ENCODE measurements at places on chromosomes 2 and 18.

DNA sequence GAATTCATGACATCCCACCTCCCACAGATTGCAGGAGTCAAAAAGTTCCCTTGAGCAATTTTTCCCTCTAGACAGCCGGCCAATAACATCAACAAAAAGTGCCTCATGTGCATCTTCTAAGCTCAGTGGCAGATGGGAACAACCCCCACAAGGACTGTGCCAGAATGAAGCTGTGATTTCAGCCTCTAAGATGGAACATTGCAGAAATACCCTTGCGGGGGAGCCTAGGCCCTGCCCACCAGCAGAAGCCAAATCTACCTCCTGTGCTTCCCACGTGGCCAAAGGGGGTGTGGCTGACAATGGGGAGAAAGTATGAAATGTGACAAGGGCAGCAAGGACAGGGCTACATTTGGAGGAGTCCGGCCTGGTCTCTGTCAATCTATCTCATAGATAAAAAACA lies 482.3 kb downstream of the TGIF1 start:
- DNase-seq, result no peak

- DNase-seq, result no peak
Observed at GRCh38 chr2:3789256-3789655, 85.9 kb downstream of the DCDC2C start.

DNA sequence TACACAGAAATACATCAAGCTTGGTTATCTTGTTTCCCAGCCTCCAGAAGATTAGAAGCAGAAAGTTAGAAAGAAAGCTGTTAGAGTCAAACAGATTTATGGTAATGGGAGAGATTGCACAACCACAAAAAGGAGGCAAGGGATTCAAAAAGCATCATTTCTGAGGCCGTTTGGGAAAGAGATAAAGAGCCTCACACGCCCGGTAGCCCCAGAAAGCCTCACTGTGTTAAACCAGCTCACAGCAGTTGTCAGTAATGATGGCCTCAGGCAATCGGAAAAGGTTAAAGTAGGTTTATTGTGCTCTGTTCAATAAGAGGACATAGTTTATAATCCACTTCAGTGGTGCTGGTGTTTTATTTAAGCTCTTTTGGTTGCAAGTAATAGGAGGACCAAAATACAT lies 111.3 kb downstream of the DCC start:
- no peak for DNase-seq

GRCh38 chr2:109098251-109098920 lies 30.6 kb upstream of the SH3RF3 start:
- DNase-seq, result no peak

- DNase-seq, result no peak
Observed at GRCh38 chr2:30223413-30223874, 7.9 kb upstream of the LBH start.

DNA sequence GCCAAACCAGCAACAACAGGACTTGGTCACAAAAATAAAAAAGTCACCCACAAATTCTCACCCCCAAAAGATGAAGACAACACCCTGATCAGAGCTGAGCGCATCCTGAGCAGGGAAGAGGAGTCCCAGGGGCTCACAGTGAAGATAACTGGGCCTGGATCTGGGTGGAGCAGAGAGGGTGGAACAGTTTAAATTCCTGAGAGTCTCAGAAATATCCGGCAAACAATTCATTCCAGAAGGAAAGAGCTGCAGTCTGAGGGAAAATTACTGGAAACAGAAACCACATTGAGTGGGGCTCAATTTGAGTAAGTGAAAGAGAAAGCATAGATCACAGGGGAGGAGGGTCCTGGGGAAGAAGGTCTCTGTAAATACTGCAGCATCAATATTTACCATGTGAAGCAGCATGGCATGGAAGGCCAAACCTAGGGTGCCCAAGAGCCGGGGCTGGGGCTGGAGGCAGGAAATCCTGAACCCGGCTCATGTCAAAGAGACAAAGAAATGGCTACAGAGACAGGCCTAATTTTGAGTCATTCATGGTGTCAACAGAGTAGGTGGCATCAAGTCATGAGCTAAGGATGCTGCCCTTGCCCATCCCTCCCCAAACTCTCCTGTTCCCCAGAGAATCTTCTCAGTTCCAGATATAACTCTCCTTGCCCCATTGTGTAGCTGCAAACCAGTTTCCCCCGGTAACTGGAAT lies 61.4 kb upstream of the ZBTB7C start:
- DNase-seq, result no peak

- DNase-seq, result no peak
Observed at GRCh38 chr2:128367601-128368359, 49.1 kb upstream of the HS6ST1 start.

GRCh38 chr2:23131066-23131575 lies 253.9 kb upstream of the KLHL29 start:
- no peak for DNase-seq

- no peak for DNase-seq
Observed at GRCh38 chr18:6406075-6406909, 8.4 kb downstream of the L3MBTL4 start.

DNA sequence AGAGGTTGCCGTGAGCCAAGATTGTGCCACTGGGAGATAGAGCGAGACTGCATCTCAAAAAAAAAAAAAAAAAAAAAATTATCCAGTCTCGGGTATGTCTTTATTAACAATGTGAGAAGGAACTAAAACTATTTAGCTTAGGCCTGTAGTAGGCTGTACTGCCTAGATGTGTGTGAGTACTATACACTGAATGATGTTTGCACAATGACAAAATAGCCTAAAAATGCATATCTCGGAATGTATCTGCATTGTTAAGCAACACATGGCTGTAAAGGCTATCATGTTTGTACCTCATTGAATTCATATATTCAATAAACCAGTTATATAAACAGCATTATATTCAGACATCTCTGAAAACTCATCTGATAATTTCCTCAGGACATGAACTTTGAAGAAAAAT lies 191.2 kb upstream of the SESTD1 start:
- no peak for DNase-seq

- DNase-seq, result peak; percentile 28
Observed at GRCh38 chr2:68925295-68925896, 27.3 kb downstream of the GKN2 start.

DNA sequence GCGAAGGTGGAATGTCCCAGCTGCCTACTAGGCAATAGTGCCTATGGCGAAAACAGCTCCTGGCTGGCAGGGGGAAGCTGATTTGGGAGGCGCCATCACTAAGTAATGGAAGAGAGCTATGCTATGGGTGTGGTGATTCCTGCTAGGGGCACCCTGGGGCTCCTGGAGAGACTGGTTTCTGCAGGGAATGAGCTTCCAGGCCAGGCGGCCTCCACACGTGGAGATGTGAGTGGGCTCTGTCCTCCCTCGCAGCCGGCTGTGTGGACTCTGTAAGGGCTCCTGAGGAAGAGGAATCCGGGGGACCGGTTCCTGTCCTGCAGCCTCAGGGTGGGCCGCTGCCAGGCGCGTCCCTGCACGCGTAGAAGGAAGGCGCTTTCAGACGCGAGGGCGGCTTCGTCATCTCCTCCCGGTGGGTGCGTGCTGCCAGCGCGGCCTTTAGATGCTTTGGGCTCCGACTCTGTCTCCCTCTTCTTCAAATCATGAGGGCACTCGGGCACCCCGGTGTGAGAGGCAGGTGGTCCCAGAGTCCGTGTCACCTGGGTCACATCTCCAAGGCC lies 55.5 kb upstream of the ANKRD62 start:
- no peak for DNase-seq

DNA sequence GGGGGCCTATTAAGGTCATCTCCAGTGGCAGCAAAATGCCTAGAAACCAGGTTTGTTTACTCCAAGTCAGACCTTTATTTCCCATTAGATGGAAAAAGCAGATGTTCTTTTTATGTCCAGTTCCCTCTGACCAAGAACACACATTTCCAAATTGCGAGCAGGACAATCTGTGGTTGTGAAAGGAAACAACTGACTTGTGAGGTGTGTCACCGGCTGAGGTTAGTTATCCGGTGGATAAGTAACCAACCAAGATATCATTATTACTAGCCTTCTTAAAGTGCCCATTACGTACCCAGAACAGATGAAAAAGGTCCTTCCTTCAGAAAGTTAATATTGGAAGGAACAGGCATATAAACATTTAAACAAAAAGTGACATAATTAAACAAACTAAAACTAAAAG lies 112.9 kb downstream of the THADA start:
- DNase-seq, result no peak

DNA sequence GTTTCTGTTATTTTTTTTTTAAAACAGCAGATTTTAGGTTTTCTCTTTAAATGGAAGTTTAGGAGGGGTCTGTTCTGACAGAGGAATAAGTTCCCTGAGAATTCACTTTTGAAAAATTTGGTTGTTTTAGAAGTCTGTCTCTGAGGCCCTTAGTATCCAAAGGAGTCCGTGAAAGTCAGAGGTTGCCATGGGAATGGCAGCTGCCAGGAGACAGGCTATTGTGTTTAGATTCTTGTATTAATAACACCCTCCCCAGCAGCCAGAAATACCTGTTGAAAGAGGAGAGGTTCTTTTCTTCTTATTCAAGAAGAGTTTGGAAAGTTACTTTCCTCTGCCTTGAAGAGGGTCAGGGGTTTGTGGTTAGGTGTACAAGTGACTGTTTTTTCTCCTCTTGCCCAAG lies 29.5 kb downstream of the TNP1 start:
- no peak for DNase-seq

DNA sequence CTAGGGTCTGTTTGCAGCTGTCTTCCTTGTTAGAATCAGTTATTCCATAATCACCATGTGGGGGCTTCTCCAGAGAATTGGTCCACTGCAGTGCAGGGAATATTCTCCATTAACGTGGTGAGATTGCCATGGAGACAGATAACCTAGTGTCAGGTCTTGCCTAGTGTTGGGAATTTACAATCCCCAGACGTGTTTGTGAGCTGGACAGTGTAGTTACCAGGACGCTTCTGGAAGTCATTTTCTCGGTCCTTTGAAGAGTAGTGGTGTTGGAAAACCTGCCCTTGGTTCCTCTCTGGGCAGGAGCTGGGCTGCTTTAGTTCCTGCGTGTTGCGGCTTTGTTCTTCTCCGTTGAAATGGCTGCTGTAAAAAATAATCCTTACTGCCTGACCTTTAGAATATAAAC lies 68.8 kb upstream of the LYPD6B start:
- no peak for DNase-seq

- no peak for DNase-seq
Observed at GRCh38 chr2:37738266-37738885, 66.9 kb upstream of the CDC42EP3 start.

DNA sequence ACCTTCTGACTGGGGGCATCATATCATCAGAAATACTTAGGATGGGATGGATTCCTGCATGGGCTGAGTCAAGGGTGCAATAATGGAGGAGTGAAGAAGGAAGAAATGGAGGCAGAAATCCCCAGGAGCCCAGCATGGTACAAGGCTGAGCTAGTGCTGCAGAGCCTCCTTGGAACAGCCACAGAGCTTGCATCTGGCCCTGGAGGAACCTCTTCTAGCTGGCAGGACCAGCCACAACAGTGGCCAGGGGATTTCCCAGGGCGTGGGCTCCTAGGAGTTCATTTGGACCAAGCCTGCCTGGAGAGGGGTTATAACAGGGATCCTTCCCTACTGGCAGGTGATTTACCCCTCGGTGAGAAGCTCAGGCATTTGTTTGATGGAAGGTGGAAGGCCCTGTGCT lies 4.7 kb upstream of the IL37 start:
- no peak for DNase-seq

GRCh38 chr2:85308896-85309555 lies 18.8 kb downstream of the TGOLN2 start:
- no peak for DNase-seq

DNA sequence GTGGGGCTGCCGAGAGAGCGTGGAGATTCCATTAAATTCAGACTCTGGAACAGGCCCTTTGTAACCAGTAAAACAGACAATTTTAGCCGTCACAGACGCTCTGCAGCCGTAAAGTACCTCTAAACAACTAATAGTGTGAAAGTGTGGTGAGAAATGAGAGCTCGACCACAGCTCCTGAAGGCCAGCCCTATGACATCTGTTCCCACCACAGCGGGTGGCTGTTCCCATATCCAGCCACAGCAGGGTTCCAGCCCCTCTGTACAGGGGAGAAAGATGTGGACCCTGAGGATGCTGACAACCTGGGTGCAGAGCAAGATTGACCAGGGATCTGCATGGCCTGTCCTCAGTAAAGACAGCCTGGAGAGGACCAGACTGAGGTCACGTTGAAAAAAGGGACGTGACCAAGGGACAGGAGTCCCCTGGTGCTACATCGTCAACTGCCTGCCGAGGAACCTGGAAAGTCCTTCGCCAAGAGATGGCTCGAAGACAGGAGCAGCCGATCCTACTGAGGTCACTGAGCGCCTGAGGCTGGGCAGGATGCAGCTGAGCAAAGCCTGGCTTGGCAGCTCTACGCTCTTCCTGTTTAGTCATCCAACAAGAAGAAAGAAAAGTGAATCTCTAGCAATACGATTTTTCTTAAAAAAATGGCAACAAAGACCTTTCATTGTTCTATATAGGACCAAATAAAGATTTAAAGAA lies 831.7 kb downstream of the RNF144A start:
- DNase-seq, result no peak

- no peak for DNase-seq
Observed at GRCh38 chr18:46732801-46733200, 24.1 kb downstream of the ST8SIA5 start.

DNA sequence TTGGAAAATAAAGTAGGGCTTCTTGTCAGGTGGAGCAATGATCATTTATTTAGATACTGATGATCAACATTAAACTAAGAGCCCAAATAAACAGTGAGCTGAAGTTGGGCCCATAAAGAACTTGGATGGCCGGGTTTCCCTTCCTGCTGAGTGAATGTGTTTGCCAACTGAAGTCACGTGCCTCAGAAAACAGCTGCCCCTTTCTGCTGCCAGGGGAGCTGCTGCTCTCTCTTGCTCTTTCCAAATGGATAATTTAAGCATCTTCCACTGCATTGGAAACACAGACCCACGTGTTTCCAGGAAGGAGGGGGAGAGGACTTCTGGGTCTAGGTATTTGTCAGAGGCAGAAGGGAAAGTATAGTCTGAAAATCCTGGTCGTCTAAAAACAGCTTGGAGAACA lies 22.9 kb upstream of the NCKAP5 start:
- DNase-seq, result no peak

GRCh38 chr2:198127627-198128026 lies 323.2 kb downstream of the PLCL1 start:
- no peak for DNase-seq

DNA sequence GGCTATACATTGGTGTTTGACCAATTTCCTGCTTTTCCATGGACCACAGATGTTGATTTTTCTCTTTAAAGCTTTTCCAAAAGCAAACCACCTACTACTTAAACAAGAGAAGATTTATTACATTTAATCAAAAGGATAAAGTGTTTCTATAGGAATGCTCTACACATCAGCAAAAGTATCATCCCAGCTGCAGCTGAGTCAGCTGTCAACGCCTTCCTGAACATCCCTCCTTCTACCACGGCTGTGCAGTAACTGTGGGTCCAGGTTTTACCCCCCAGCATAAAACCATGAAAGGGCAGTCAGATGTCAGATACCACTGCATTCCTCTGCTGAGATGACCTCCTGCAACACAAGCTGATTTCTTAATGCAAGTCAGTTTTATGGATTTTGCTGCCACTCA lies 524.5 kb upstream of the MEX3C start:
- DNase-seq, result no peak

Measured in GM12891 (cell line).